ENCODE measurements at places on chromosomes 3 and 15.

DNA sequence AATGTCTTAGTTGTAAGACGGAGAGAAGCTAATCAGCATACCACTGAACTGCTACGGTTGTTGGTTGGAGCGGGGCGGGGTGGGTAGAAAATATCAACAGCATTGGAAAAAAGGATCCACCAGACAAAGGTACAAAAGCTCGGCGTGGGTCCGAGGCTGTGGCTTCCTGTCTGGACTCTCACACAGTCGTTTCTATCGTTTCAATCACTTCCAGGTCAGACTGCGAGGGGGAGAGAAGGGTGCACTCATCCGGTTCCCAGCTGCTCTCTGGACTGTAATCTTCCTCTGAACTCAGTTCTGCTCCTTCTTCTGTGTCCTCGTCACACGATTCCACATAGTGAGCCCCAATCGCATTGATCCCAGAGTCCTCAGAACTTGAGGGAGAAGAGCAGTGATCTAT lies 70.0 kb downstream of the C3orf70 start:
- no peak overlapping the region for H3K27ac ChIP-seq
- no peaks in the 10 kb centered on the region for H3K4me1 ChIP-seq
- DNase-seq = no peak
- no peaks in the 10 kb centered on the region for H3K36me3 ChIP-seq
- H3K27me3 ChIP-seq = peaks cover 8% of the 10 kb centered on the region

- no peaks in the 10 kb centered on the region for H3K27me3 ChIP-seq
- no peaks in the 10 kb centered on the region for H3K36me3 ChIP-seq
- no peak overlapping the region for H3K27ac ChIP-seq
- DNase-seq = no peak
These were observed 43.2 kb downstream of the ADAMTS7 start for GRCh38 chr15:78768096-78768495.

GRCh38 chr3:71600646-71601288 lies 17.2 kb upstream of the FOXP1 start:
- H3K4me3 ChIP-seq = no peak overlapping the region
- DNase-seq = no peak
- peaks cover 2% of the 10 kb centered on the region for H3K36me3 ChIP-seq

- H3K27me3 ChIP-seq = peaks cover 18% of the 10 kb centered on the region
- H3K27ac ChIP-seq = no peak overlapping the region
- no peaks in the 10 kb centered on the region for H3K36me3 ChIP-seq
- no peaks in the 10 kb centered on the region for H3K4me1 ChIP-seq
- no peak overlapping the region for H3K4me3 ChIP-seq
These were observed 5.9 kb upstream of the GRIP2 start for GRCh38 chr3:14546041-14546440.

GRCh38 chr3:76415384-76415783 lies 624.5 kb upstream of the ROBO2 start:
- H3K36me3 ChIP-seq = no peaks in the 10 kb centered on the region
- no peak for DNase-seq
- H3K4me1 ChIP-seq = no peaks in the 10 kb centered on the region
- no peaks in the 10 kb centered on the region for H3K27me3 ChIP-seq
- no peak overlapping the region for H3K27ac ChIP-seq

DNA sequence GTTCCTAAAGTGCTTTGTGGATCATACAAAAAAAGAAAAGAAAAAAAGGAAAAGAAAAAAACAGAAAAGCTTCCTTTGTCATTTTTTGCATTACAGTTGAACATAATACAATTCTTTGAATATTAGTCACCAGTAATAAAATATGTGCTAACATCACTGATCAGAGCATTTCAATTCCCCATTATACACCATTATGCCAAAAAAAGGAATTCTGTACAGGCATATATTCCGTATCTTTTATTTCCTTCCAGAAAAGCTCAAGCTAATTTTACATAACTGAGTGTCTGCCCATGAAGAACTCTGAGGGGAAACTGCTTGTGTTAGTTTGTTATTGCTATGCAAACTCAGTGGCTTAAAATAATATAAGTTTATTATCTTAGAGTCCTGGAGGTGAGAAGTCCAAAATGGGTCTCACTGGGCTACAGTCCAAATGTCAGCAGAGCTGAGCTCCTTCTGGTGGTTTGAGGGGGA lies 377.9 kb downstream of the GAP43 start:
- no peak overlapping the region for H3K27ac ChIP-seq
- H3K4me3 ChIP-seq = no peak overlapping the region
- H3K36me3 ChIP-seq = no peaks in the 10 kb centered on the region
- no peaks in the 10 kb centered on the region for H3K4me1 ChIP-seq
- no peaks in the 10 kb centered on the region for H3K27me3 ChIP-seq
- DNase-seq = no peak

All from activated CD8-positive, alpha-beta T cell treated with anti-CD3 and anti-CD28 coated beads, Interleukin-2, amount 10 ng/mL, durations not matched to agents 7 days and 5 days (primary cell).